ENCODE measurements at places on chromosomes 5 and 9.

- no peak for DNase-seq
These were observed 226.5 kb downstream of the DOCK8 start for GRCh38 chr9:441126-441525.

- DNase-seq: no peak
These were observed 12.5 kb downstream of the CARD6 start for GRCh38 chr5:40853632-40854192.

DNA sequence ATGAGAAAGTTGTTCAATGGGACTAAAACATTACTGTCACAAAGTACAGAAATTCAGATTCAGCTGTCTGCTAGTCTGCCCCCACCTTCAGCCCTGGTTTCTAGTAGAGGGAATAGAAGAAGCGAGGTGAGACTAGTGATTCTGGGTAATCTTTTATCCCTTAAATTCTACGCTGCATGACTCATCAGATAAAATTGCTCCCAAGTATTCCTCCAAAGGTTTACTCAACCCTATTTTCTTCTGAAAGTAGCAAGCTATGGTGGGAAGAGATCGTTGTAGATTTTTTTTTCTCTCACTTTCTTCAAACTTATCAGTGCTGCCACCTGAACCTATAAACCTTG, 318.9 kb upstream of the RIOK2 start:
- DNase-seq: no peak

DNA sequence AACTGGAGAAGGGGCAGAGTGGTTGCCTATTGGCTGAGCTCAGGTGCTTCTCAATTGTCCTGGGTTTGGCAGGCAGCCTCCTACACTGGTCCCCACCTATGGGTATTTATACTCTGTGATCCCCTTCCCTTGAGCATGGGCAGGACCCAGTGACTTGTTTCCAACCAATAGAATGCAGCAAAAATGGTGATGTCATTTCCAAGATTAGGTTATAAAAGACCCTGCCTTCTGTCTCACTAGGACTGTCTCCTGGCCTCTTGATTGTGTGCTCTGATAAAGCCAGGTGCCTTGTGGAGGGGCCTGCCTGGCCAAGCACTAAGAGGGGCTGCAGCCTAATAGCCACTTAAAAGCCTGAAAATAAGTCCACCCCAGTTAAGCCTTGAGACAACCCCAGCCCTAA, 76.1 kb downstream of the MSX2 start:
- DNase-seq: no peak

GRCh38 chr5:3336666-3337065, 259.0 kb upstream of the IRX1 start:
- DNase-seq: no peak

- DNase-seq: no peak
These were observed 241.7 kb downstream of the DOCK8 start for GRCh38 chr9:456365-456764.

Data from activated naive CD4-positive, alpha-beta T cell treated with anti-CD3 and anti-CD28 coated beads, Interleukin-2, amount 10 ng/mL, durations not matched to agents 7 days and 5 days (primary cell).